Fibroblast of villous mesenchyme (primary cell): ENCODE measurements at places on chromosomes 4 and X. TPM values are rescaled to one million over a fixed set of nuclear protein-coding genes. Genes with fewer than 3 reads are reported as not detected.

The DAPP1 gene
- not detected in 2 replicates for total RNA-seq

The MRFAP1L1 gene
- 34.1 and 42.7 TPM in 2 replicates for total RNA-seq

The ARMCX1 gene
- total RNA-seq, result 32.5 and 41.9 TPM in 2 replicates

The CD38 gene
- under 0.01 TPM in 2 replicates for total RNA-seq

The FAM9A gene
- not detected in 2 replicates for total RNA-seq

The TCEANC gene
- 2.3 and 5.2 TPM in 2 replicates for total RNA-seq

The GPR119 gene
- not detected in 2 replicates for total RNA-seq

The ELMOD2 gene
- total RNA-seq, result 32.5 and 37.6 TPM in 2 replicates

The PNMA5 gene
- total RNA-seq, result 0.64 TPM in 1 of 2 replicates, not detected in the other

The POU4F2 gene
- not detected in 2 replicates for total RNA-seq

The APEX2 gene
- total RNA-seq, result 6.1 and 7.8 TPM in 2 replicates

The ADD1 gene
- 212 and 235 TPM in 2 replicates for total RNA-seq

The KLHL8 gene
- total RNA-seq, result 9.0 and 14.2 TPM in 2 replicates

The POF1B gene
- total RNA-seq, result not detected in 2 replicates

The HADH gene
- 9.3 and 11.2 TPM in 2 replicates for total RNA-seq

The POU3F4 gene
- total RNA-seq, result not detected in 2 replicates

The NCAPG gene
- total RNA-seq, result 17.4 and 32.8 TPM in 2 replicates

The RNF175 gene
- total RNA-seq, result not detected in 2 replicates

The CCSER1 gene
- total RNA-seq, result 0.43 TPM in 1 of 2 replicates, not detected in the other

The ASB12 gene
- total RNA-seq, result not detected in 2 replicates

The DOCK11 gene
- total RNA-seq, result 50.1 and 54.4 TPM in 2 replicates

The PPEF2 gene
- total RNA-seq, result under 0.01 TPM in 1 of 2 replicates, not detected in the other

The ERVMER34-1 gene
- under 0.01 and 0.32 TPM in 2 replicates for total RNA-seq

The HSFX2 gene
- total RNA-seq, result 0.86 TPM in 1 of 2 replicates, not detected in the other
